Fibroblast of skin of back (primary cell): ENCODE measurements at places on chromosomes 1 and 21.
A peak's percentile ranks its signal among the peaks of the same experiment; 100 is the strongest.

- no peak for DNase-seq
These were observed 83.1 kb upstream of the LYPLAL1 start for GRCh38 chr1:219090607-219091006.

DNA sequence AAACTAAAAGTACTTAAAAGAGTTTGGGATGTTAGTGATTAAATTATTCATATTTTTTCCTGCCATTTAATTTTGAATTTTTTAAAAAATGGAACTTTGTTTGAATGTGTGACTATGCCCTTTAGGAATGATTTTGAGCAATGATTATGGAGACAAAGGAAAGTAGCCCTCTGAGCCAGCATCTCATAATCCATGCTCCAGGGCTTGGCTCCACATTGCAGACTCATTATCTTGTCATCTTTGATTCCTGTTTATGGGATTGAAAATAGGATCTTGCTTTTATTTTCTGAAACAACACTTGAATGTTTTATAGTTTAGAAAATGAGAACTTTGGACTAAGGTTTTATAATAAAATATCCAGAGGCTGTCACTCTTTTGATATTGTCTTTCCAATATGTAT is 14.5 kb downstream of the AXDND1 start:
- DNase-seq, result peak; percentile 11

DNA sequence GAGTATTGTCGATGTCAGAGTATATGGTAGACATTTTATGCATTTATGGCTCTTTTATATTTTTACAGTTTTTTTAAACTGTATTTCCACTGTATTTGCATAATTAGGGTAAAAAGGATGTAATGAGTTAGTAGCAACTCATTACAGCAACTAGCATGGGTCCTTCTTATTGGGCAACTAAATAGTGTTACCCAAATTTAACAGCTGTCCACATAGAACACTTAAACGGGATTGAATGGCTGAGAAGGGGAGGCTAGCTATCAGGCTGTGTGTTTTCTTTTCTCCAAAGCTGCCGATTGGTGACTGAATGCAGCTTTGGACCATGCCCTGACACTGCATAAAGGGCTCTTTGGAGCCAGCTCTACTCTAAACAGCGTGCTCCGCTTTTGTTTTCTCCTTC is 75.4 kb downstream of the PTPRC start:
- no peak for DNase-seq

- DNase-seq, result no peak
These were observed 623 bp downstream of the CAPN2 start for GRCh38 chr1:223712850-223713474.

- no peak for DNase-seq
These were observed 155.3 kb upstream of the JUN start for GRCh38 chr1:58939146-58939545.
